Activated T-cell treated with anti-CD3 and anti-CD28 coated beads, Interleukin-2, amount 50 U/mL, for 48 hours (primary cell): ENCODE measurements at places on chromosomes 5 and 9.

DNA sequence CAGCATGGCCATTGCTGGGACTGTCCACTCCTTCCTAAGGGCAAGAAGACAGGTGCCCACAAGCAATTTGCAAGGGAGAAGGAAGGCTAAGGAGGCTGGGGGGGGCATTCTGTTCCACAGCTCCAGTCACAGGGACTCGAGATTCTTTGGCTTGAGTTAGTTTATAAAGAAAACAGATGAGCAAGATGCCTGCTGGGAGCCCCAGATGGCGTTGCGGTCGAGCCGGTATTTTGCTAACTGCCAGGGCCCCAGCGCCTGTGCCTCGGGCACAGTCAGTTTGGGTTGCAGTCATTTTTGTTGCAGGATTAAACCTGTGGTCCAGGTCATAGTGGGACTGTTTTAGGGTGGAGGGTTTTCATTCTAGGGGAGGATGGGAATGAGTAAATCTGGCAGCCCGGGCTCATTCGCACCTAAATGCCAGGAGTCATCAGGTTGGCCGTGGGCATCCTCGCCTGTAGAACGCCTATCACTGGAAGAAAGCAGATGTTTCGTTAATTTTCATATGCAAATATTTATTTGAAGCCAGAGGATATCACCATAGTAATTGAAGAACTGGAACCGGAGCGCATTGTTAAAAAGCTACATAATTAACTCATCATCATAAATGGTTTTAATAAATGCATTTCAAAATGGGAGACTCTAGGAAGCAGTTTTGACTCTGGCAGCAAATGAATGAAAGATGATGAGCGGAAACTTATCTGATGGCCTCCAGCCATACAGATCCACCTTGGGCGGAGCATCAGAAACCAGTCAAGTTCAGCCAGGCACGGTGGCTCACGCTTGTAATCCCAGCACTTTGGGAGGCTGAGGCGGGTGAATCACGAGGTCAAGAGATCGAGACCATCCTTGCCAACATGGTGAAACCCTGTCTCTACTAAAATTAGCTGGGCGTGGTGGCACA lies 87.1 kb upstream of the FCN2 start:
- no peak for DNase-seq

DNA sequence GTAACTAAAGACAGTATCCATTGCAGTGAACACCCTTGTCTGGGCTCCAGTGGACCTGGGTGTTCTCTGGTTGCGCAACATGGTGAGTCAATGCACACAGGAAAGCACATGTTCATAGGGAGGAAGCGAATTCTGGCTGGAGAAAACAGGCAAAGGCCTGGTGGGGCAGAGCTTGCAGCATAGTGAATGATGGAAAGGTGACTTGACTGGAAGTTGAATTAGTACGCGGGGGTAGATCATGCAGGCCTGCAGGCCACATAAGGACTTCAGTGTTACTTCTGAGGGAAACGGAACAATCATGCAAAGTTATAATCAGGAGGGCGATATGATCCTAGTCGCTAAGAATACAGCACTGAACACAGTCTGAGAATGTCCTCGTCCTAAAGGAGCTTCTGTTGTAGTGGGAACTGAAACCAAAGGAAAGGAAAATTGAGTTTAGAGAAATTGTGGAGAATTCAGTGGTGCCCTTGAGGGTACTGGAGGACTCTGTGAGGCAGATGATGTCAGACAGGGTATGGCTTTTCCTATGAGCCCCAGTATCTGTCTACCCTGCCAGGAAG lies 71.9 kb upstream of the RANBP3L start:
- no peak for DNase-seq

DNA sequence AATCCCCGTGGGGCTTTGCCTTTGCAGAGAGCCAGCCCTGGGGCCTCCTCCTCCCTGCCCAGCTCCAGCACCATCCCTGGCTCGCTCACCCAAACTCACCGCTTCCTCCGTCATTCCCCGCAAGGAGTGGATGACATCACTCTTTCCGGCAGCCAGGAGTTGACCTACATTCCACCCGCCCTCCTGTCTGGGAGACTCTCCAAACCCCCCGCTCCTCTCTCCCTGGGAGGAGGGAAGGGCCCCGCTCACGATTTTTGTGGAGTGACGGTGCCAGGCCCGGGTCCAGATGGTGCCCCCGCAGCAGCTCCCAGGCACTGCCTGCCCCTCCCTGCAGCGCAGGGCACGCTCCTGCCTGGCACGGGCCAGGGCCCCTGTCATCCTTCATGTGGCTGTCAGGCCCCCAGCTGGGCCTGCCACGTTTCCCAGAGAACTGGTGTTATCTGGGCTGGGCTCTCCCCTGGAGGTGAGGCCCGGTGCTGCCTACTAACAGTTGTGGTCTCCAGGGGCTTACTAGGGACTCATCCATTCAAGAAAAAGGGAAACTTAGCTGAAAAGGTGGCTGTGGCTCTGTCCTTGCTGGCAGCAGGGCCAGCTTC lies 52.3 kb downstream of the NTNG2 start:
- DNase-seq = no peak

GRCh38 chr5:134215757-134216156 lies 10.1 kb downstream of the PPP2CA start:
- DNase-seq = no peak

- DNase-seq = no peak
Measured at GRCh38 chr5:72130351-72130761, 23.1 kb downstream of the MAP1B start.

DNA sequence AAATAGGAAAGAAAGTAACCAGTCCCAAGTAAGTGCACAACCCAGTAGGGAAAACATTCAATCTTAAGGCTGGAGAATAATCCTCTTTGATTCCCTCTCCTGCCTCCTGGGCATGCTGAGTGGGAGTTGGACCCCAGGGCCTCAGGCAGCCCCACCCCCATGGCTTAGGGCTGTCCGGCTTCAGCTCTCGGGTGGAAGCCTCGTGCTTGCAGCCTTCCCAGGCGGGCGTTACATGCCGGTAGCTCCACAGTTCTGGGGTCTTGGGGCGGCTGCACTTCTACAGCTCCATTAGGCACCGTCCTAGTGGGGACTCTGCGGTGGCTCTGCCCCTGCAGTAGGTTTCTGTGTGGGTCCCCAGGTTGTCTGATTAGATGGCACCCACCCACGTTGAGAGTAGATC lies 10.1 kb downstream of the GLIPR2 start:
- DNase-seq = no peak
